ENCODE measurements at places on chromosomes 5 and 9.

GRCh38 chr5:138453590-138453989 is 11.7 kb upstream of the EGR1 start:
- DNase-seq = no peak

DNA sequence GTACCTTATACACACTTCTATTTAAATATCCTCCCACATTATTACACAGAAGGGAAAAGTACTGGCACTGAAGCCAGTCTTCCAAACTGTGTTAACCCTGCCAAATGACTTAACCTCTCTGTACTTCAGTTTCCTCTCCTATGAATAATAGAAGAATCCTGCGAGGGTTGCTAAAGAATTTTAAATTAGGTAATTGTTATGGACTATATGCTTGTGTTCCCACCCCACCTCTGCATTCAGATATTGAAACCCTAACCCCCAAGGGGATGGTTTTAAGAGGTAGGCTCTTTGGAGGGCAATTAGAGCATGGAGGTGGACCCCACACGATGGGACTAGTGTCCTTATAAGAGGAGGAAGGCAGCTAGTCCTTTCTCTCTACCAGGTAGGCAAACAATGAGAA is 72.7 kb downstream of the TTLL11 start:
- no peak for DNase-seq

DNA sequence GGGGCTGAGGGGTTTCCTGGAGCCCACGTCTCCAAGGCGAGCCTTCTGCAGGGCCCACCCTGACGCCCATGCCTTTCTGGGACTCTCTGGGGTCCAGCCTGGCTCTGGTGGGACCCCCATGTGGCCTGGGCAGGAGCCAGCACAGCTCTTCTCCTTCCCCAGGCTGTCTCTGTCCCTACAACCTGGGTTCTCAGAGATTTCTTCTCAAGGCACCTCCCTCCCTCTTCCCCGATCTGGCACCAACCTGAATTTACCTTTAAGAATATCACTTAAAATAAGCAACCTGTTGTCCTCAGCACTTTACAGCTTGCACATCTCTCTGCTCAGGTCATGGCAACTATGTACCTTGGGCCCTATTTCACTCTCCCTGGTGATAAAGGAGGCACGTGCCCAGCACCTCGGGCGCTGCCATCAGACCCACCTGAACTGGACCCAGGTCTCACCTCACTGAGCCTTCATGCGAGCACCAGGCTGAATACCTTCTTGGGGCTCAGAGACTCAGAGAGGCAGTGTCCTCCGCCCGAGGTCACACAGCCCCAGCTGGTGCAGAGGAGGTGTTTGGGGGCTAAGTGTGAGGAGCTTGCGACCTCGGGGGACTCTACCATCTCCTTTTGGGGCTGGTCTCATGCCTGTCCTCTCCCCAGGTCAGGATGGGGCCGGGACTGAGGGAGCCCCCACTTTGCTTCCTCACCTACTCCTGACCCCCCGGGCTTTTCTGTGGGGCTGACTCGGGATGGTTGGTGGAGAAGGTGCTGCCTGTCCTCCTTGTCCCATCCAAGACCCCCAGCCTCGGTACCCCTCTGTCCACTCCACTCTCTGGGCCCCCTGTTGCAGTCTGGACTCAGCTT is 217.7 kb downstream of the C9orf50 start:
- DNase-seq = no peak

- DNase-seq = no peak
Observed at GRCh38 chr5:131509801-131510200, 125.2 kb downstream of the RAPGEF6 start.

All from stimulated activated naive B cell treated with anti-CD40 and anti-IgM and Interleukin-4, amounts not matched to agents 10 μg/mL and 1 μg/mL and 100 μg/mL, for 72 hours (primary cell).